Activated T-helper 17 cell treated with anti-CD3 and anti-CD28 coated beads, Interleukin-2, amount 50 U/mL, for 72 hours (primary cell): ENCODE measurements at places on chromosomes 5 and 9.

DNA sequence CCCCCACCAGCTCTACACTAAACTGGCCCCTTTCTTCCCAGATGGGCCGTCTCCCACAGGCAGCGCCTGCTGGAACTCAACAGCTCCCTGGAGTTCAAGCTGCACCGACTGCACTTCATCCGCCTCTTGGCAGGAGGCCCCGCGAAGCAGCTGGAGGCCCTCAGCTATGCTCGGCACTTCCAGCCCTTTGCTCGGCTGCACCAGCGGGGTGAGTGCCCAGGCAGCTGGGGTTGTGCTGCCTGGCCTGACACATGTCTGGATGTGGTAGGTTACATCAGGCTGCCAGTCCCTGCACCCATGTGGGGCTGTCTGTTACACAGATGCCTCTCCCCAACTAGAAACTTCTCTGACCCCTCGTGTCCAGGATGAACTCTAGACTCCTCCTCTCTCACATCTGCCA, 9.8 kb downstream of the NHP2 start:
- ATAC-seq, result no peak

- no peak for ATAC-seq
Measured at GRCh38 chr5:169980418-169981053, at the start of gene INSYN2B. Gene INSYN2B (minus strand): TSS chr5:169980495. CDS start chr5:169883898, 96,597 bp downstream.

DNA sequence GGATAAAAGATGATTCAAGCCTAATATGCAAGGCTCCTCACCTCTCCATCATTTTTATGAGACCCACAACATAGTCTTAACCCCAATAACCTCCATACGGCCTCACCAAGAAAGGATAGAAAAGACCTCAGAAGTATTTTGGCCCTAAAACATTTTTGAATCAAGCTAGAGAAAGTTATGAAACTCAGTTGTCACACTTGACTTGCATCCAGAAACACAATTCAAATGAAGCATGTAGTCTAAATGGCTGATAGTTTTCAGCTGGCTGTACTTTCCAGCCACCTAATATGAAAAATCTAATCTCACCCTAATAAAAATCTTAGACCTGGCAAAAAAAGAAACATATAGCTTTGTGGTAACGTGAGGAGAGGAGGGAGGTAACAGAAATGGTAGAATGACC, 116.1 kb downstream of the ARL15 start:
- no peak for ATAC-seq

DNA sequence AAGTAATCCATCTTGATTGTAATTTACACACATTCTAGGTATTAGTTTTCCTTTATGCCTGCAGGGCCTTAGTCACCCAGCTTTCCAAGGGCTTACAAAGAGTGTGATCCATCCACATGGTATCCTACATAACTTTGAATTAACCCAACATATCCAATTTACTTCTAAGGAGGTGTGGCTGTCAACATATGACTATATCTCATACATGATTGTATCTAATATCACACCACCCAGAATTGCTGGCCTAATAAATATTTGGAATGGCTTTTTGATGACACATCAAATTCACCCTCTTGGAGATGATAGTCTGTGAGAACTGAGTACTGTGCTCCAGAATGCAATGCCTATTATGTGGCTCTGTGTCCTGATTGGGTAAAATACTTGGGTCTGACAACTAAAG, 363.3 kb upstream of the GRIN3A start:
- no peak for ATAC-seq

DNA sequence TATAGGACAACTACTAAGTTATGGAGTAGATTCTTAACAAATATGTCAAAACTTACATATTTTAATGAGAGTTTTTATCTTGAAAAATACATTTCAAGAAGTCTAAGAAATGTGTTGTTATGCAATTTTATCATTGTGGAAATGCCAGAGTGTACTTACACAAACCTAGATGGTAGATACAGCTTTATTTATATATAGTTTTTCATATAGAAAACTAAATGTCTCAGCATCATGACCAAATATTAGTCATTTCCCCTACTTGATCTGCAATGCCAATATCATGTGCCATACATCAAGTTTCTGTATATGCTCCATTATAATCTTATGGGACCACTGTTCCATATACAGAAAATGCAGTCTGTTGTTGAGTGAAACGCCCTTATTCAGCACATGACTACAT, 28.7 kb downstream of the CAST start:
- no peak for ATAC-seq

DNA sequence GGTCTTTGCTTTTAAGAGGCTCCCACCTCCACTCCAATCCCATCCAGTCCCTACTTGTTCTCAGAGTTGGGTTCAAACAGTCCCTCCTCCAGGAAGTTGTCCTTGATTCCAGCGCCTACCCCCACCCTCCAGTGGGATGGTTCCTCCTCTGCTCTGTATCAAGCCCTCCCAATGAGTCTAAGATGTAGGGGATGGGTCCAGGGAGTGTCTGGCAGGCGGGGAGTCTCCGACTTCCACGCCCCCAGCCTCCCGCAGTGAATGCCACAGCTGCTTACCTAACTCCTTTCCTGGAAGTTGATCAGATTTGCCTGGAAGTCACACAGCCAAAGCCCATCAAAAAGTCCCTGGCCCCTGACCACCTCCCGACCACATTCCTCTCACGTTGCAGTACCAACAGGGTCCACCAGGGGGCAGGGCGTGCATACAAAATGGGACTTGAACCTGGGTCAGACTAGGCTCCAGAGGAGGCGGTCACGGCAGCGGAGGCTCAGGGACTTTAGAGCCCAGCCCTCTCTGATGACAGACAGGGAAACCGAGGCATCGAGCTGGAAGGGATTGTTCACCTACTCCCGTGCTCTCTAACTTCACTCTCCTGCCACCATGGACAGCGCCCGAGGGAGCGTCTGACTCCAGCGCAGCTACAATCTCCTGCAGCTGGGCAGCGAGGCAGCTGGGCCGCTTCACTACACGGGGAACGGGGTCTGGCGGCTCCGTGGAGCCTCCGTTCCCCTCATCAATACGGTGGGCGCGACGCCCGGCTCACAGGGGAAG, 25.0 kb upstream of the TDRD7 start:
- ATAC-seq, result peak; percentile 47

GRCh38 chr9:31166516-31166915, 1217.9 kb upstream of the ACO1 start:
- no peak for ATAC-seq

DNA sequence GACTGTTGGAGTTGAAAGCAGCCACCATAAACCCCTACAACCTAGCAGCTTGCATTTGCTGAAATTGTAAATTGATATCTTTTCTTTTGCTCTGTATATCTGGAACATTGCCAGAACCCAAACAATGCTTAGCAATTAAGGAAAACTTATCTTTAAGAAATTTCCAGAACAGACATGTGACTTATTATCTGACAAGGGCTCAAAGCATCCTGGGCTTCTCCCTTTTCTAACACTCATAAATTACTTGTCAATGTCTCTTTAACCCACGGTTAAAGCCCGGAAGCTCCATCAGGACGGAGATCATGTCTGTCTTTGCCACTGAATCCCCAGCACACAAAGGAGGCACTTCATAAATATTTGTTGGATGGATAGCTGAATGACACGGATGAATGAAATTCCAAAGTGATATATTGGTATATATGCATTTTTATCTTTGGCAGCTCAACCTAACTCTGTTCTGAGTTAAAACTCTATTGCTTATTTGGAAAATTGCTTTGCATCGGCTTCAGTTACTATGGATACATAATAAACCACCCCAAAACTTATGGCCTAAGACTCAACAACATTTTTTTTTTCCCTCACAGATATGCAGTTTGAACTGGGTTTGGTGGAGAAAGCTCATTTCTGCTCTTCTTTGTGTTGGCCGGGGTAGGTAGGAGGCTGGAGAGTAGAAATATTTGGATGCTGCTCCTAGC, 103.1 kb upstream of the CLINT1 start:
- ATAC-seq, result no peak
